Left renal cortex interstitium (tissue), 4 donors: ENCODE measurements at places on chromosomes 12 and 14.

DNA sequence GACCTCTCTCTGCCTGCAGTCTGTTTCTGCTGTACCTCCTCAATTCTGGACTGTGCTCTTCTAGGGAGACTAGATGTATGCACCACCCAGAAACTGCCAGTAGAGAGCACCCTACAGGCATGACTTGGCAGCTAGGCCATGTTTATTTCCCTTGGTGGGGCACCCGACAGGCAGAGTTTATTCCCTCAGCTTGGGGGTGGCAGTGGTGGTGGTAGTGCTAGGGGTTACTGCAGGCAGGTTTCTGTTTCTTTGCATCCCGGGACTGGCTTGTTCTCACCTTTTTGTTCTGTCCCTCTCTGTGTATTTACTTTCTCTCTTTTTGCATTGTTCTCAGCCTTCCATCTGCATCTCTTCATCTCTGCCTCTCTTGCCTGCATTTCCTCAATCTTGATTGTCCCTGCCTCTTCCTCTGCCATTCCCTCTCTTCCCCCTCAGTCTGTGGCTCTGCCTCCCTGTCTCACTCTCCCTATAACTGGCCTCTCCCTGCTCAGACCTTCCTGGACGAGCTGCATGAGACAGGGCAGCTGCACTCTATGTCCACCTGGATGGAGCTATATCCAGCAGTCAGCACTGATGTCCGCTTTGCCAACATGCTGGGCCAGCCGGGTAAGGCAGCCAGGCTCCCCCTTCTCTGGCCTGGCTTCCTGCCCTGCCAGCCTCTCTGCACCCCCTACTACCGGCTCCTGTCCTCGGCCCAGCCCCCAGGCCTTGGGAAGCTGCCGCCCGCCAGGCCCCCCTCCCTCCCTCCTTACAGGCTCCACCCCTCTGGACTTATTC lies 13.8 kb downstream of the PRPF40B start:
- DNase-seq, result no peak

GRCh38 chr12:68667896-68668295 lies 18.9 kb upstream of the NUP107 start:
- no peak for DNase-seq

DNA sequence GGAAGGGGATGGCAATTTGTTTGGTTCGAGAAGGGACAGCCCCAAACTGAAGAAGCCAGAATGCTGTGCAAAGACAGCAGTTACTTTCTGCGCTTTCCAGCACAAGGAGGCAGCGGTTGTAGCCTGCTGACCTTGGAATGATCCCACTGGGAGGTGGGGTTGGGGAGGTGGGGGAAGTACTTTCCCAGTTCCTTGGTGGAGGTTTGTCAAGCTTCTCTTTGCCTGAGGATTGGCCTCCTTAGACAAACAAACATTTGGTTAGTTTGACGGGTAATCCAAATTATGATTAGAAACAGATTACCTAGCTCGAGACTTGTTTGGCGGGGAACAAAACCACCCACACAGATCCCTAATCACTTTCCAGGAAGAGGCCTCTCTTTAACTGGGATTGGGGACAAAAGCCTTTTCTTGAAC lies 79.1 kb upstream of the EGLN3 start:
- no peak for DNase-seq

DNA sequence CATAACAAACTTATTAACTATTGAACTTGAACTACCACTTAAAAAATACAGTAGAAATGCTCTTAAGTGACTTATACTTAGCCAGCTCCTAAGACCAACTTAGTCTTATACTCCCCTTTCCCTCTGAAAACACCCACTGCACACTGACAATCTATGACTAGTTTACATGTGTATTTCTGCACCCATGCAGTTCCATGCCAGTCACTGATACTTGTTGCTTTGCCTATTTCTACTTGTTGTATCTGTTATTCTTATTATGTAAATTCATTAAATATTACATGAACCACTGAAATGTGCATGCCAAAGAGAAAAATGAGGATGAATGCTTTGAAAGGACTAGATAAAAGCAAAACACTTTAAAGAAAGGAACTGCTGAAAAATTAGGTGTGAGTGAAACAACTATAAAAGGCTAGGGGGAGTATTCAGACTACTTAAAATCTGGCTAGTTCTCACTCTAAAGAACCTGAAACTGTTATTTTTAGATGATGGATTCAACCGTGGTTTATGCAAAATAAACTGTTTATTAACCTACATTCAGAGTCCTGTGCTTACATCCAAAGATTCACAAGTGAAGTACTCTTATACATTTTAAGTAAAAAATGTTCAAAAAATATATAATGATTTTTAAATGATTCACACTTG lies 74.7 kb downstream of the RPS6KA5 start:
- DNase-seq, result no peak

DNA sequence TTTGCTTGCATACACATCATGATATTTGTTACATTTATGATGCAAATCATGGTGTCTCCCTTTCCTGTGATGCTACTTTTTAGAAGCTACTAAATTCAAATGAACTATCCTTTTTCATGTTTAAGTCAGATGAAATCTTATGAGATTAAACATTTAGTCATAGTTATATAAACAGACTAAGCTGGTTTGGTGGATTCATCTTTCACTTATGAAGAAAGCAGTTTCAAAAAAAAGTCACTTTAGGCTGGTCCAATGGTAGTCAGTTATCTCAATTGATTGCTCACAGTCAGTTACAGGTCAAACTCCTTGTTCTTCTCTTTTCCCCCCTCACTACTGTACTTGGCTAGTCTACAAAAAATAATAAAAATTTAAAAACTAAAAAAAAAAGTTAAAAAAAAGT lies 19.7 kb downstream of the SYCP3 start:
- DNase-seq, result no peak

DNA sequence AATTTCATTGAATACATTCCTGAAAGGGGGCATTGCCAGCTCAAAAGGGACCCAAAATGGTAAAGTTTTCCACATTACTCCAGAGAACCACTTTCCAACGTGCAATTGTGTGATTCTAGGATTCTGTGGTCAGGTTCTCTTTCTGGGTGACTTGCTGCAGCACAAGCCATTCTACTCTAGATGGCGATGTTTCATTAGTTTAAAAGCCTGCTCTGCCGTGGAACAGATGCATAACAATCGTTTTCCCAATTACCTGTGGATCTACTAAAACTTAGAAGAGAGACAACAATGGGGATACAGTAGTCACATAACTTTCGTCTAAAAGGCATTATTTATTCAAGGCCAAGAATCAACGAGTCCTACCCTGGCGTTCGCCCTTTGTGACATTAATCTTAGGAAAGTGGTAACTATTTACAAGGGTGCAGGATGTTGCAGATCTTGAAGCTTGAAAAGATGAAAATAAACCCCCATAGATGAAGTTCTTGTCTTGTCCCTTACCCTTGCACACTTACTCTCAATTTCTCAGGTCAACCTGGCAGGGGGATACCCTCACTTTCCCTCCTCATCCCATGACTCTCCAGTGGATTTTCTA lies 400.9 kb downstream of the SNAPC1 start:
- DNase-seq, result no peak

- DNase-seq, result no peak
These were observed 350.7 kb downstream of the TMEM132D start for GRCh38 chr12:129552996-129553750.

- no peak for DNase-seq
These were observed 25.7 kb downstream of the FGF23 start for GRCh38 chr12:4353785-4354208.

- DNase-seq, result no peak
These were observed 63.2 kb upstream of the RFX4 start for GRCh38 chr12:106519607-106520021.

GRCh38 chr12:108697905-108698304 lies 33.4 kb downstream of the CORO1C start:
- DNase-seq, result no peak

GRCh38 chr12:80235944-80236343 lies 136.6 kb downstream of the OTOGL start:
- no peak for DNase-seq

DNA sequence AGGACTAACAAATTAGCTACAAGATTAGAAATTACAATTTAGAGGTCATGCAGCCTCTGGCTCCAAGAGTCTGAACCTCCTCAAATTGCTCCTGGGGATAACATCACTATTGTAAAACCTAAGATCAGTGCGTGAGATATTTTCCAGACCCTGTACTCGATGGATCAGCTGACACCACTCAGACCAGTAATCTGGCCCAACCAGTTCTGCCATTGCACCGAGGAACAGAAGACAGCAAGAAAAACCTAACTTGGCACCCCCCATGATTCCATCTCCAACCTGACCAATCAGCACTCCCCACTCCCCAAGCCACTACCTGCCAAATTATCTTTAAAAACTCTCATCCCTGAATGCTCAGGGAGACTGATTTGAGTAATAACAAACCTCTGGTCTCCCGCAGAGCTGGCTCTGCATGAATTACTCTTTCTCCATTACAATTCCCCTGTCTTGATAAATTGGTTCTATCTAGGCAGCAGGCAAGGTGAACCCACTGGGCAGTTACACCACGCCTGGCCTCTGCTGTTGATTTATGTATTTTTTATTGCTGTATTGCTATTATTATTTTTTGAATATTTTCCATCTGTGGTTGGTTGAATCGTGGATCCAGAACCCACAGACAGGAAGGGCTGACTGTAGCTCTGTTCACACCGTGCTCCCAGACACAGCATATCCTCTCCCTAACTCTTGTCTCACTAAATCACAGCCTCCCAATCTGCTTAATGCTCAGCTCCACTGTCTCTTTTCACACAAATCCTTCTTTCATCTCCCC lies 9.2 kb downstream of the HEBP1 start:
- DNase-seq, result no peak

- no peak for DNase-seq
These were observed 185.0 kb downstream of the DPF3 start for GRCh38 chr14:72708708-72709475.

DNA sequence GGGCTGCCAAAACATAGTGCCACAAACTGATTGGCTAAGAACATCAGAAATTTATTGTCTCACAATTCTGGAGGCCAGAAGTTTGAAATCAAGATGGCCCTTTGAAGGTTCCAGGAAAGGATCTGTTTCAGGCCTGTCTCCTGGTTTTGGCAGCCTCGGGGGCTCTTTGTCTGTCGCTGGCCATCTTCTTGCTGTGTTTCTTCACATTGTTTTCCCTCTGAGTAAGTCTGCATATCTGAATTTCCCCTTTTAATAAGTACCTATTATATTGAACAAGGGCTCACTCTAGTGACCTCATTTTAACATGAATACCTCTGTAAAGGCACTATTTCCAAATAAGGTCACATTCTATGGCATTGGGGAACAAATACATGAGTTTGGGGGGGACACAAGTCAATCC lies 467.1 kb upstream of the MGAT4C start:
- no peak for DNase-seq

- no peak for DNase-seq
These were observed 69.8 kb upstream of the RIN3 start for GRCh38 chr14:92443741-92444140.

DNA sequence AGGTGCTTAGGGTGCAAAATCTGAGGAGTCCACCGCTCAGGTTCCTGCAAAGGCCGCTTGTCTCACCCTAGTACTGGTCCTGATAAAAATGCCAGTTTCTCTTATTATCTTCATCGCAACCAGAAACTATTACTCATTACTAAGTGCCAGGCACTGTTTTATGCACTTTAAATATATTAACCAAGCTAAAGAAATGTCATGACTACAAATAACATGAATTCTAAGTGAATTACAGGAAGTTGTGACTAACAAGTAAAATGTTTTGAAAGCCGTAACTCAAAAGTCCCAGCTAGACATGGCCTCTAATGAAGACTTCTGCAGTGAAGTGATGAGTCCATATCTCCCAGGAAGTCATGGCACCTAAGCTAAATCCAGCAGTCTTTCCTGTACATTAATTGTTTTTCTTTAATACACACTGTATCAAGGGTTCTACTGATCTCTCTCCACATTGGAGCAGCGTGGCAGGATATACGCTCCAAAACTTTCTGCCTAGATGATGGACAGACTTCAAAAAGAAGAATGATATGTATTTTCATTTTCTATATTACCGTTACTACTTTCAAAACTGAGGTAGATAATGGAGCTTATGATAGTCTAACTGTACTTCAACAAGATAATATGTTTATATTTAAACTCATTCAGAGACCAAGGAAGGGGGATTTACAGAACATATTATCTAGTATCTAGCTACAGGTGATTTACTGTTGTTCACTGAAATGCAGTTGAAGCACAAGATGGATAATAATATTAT lies 117.3 kb upstream of the ARID2 start:
- DNase-seq, result no peak

DNA sequence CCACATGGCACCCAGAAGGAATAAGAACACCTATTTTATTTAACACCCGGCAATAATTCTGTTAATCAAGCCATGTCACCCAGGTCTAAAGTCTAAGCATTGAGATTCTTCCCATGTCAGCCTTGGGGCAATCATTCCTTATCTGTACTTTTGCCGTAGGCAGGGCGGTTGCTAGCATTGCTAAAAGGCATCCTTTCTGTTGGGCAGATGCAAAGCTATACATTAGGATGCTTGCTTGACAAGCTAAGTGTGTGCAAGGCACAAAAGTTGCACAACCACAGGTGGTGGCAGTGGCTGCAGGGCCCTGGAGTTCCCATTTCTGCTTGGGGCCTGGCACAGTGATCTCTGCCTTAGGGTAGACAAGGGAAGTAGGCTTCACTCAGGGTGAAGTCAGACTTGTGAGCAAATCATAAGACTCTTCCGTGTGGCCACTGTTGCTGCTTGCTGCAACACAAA lies 12.5 kb upstream of the GALNT6 start:
- DNase-seq, result no peak

DNA sequence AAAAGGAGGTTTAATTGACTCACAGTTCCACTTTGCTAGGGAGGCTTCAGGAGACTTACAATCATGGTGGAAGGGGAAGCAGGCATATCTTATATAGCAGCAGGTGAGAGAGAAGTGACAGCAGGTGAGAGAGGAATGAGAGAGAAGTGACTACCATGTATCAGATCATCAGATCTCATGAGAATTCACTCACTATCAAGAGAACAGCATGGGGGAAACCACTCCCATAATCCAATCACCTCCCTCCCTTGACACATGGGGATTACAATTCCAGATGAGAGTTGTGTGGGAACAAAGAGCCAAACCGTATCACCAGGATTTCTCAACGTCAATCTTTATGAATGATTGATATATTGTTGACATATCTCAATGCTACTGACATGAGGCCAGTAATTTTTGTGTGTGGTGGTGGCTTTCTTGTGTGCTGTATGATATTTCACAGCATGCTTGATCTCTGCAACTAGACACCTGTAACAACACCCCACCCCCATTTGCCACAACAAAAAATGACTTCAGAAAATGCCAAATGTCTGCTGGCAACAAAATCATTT lies 1470.9 kb upstream of the SEL1L start:
- DNase-seq, result no peak

DNA sequence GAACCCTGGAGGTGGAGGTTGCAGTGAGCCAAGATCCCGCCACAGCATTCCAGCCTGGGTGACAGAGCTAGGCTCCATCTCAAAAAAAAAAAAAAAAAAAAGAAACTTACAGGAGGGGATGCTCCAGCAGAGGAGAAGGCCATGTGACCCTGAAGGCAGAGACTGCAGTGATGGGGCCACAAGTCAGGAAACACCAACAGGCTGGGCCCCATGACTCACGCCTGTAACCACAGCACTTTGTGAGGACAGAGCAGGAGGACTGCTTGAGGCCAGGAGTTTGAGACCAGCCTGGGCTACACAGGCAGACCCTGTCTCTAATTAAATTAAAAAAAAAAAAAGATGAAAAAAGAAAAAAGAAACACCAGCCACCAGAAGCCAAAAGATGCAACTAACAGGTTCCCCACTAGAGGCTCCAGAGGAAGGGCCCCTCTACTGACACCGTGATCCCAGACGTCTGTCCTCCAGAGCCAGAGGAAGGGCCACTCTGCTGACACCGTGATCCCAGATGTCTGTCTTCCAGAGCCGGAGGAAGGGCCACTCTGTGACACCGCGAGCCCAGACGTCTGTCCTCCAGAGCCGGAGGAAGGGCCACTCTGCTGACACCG lies 9.1 kb upstream of the GLT1D1 start:
- DNase-seq, result no peak
